ENCODE measurements at places on chromosomes 3 and 15. TPM values are rescaled to one million over a fixed set of nuclear protein-coding genes. Genes with fewer than 3 reads are reported as not detected.

DNA sequence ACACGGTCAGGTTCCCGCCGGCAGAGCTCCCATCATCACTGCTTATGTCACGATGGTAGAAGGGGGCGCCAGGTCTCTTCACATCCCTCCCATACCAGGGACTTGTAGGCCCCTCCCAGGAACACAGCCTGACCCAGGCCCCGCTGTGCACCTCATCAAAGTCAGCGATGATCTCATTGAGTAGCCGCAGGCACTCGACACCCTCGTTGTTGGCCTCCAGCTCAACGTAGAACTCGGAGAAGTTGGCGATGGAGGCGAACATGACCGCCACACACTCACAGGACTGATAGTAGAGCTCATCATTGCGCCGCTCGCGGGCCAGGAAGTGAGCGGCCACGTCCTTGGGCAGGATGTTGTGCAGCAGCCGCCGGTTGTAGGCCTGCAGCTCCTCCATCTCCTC is 89.2 kb downstream of the SEC22A start:
- no peak for DNase-seq

SH2D7 gene
- polyA plus RNA-seq, result not detected

CFAP44 gene
- 0.25 TPM for polyA plus RNA-seq

- no peak for DNase-seq
Observed at GRCh38 chr3:51434110-51434509, 43.0 kb downstream of the RBM15B start.

TEX264 gene
- 69.7 TPM for polyA plus RNA-seq

- no peak for DNase-seq
Observed at GRCh38 chr3:193921465-193921864, 214.5 kb upstream of the HES1 start.

XYLB gene
- 0.12 TPM for polyA plus RNA-seq

DNA sequence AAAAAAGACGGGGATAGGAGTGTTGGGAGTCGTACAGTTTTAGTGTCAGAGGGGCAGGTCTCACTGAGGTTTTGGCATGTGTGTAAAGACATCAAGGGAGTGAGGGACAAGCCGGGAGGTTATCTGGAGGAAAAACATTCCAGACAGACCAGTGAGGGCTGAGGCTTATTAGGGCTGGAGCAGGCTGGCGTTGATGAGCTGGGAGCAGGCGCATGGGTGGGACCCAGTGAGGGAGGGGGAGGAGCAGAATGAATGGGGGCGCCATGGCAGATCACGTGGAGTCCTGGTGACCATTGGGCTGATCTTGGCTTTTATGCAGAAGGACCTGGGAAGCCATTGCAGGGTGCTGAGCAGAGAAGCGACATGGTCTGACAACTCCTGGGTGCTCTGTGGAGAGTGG is 180.2 kb downstream of the SLCO3A1 start:
- DNase-seq, result no peak

GRCh38 chr15:60720086-60720485 is 241.1 kb upstream of the ICE2 start:
- DNase-seq, result no peak

DNA sequence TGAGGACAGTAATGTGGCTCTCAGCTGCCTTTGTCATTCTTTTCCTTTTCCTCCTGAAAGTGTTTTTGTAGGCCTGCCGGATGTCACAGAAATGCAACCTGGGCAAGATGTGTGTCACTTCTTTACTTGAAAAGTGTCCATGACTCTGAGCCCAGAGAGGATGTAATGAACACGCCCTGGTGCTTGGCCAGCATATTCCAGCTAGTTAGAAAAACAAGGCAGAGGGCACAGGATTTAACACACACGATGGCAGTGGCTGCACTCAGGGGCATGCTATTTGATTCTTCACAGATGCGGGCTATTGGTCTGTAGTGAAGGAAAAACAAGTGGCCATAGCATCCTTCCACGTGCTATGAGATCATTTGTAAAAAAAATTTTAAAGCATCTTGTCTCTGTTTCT is 30.3 kb upstream of the PTX3 start:
- DNase-seq, result no peak

DNA sequence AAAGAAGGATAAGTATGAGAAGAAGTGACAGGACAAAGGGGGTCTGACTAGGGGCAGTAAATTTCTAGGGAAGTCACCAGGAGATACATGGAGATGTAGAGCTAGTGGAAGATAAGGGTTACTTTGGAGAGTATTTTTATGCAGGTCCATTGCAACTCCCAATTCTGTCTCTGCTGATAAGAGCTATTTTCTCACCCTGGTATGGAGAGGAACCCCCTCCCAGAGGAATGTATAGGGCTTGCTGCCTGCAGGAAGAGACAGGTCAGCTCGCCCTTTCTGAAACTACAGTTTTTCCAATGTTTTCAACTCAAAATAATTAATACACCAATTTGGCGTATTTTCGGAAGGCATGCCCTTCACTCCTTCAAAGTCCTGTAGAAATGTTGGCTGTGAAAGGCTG is 11.4 kb upstream of the CORO2B start:
- no peak for DNase-seq

HTR3E gene
- polyA plus RNA-seq, result not detected

BNC1 gene
- not detected for polyA plus RNA-seq
